Activated CD4-positive, alpha-beta T cell treated with anti-CD3 and anti-CD28 coated beads, Interleukin-2, amount 50 U/mL, for 16 hours (primary cell): ENCODE measurements at places on chromosomes 12 and 14.

DNA sequence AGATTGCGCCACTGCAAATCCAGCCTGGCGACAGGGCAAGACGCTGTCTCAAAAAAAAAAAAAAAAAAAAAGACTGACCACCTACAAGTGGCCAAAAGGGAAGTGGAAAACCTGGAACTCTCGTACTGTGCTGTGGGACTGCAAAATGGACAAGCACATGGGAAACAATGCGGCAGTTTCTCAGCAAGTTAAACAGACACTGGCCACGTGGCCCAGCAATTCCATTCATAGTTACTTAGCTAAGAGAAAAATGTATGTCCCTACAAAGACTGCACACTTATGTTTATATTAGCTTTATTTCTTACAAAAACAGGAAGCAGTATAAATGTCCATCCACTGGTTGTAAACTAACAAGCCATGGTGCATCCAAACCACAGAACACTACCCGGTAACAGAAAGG, 5.6 kb downstream of the CHFR start:
- DNase-seq, result no peak

DNA sequence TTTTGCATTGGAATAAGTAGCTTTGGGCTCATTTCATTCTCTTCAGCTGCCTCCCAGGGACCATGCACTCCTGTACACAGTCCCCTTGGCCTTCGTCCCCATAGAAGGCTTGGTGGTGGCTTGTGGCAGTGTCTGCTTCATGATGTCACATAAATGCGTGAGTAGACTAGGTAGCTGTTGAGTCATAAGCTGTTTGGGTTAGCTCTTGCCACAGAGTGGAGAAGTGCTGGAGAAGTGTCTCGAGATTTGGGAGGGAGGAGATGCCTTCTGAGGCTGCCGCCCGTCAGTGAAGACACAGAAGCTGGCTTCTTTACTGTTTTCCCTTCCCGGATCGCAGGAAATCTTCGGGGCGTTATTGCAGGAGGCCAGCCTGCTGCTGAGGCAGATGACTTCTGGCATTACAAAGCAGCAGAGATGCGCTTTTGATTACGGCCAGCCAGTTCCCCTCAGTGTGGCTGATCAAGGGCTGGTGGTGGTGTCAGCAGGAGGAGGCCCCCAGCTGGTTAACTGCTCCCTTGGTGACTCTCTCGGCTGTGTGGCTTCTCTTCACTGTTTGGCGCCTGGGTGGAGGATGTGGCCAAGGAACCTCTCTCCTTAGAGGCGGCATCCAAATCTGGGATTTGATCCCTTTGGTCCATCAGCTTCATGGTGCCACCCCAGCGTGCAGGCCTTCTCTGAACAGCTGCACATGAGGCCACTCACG, 67.6 kb downstream of the AACS start:
- no peak for DNase-seq

DNA sequence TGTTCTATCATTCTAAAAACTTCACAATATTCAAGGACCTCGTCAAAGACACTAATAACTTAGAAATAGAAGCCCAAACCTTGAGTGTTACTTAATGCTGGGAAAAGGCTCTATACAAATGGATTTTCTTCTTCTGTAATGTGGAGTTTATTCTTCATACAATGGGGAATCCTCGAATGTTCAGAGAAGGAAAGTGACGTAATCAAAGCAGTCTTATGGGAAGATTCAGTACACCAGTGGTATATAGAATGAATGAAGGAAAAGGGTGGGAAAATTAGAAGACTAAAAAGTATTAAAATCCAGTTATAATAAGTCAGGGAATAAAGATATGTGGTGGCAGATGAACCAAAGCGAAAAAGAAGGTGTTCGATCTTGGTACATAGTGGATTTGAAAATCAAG, 106.5 kb downstream of the PLCZ1 start:
- no peak for DNase-seq

DNA sequence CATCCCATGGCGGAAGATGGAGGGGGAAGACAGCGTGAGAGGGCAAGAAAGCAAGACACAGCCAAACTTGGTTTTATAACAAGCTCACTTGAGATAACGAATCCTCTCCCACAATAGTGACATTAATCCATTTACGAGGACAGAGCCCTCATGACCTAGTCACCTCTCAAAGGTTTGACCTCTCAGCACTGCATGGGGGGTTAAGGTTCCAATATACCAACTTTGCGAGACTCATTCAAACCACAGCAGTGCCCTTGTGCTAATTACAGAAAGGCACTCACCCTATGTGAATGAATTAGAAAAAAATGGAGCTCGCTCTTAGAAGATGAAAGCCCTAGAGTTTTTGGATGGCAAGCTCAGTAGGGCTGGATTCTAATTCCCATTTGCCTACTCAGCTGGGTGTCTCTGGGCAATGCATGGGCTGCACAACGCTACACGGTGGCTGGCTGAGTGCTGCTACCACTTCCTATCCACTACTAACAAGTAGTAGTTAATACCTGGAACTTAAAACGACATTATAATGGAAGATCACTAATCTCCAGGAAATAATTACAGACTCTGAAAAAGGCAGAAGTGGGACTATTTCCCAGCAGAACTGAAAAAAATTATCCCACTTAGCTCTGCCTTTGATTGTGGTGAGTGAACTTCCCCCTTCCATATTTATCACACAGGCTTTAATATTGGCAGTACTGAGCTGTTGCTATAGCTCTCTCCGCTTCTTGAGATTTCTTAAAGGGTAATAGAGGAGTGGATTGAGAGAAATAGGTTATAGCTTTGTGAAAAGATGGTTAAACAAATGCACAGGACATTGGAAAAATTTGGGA, 27.5 kb downstream of the TESPA1 start:
- no peak for DNase-seq

DNA sequence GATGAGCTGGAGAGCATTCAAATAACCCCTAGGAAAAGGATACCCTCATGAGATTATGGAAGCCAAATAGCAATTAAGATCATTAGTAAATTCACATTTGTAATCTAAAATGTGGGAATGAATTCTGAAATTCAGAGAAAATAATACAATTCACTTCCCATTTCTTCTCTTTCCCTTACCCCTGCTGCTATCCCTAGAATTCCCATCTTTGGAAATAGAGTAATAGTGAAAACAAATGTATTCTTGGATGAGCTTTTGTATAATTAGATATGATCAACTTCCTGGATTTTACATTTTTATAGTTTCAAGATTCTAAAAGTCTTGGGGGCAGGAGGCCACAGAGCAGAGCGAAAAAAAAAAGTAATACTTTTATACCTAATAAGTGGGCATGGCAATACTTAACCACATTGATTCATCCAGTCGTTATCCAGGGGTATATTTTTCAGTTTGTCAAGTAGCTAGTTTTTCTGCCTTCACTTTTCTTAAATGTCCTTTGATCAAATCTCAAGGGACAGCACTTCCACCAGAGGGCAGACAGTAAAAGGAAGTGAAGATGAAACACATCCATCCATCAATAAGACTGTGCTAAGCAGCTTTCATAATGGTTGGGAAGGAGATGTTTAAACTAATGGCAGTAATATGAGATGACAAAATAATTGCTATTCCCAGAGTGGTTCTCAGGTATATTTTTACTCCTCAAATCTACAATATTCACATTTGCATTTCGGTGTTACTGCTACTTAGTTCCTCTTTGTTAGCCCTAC, 401.3 kb downstream of the DIO2 start:
- DNase-seq, result no peak

- no peak for DNase-seq
These were observed 34.7 kb upstream of the RTRAF start for GRCh38 chr14:51954657-51955056.
